Activated CD4-positive, alpha-beta memory T cell treated with anti-CD3 and anti-CD28 coated beads for 36 hours (primary cell): ENCODE measurements at places on chromosomes 12 and 14. TPM values are rescaled to one million over a fixed set of nuclear protein-coding genes. Genes with fewer than 3 reads are reported as not detected.
A peak's percentile ranks its signal among the peaks of the same experiment; 100 is the strongest.

KRT6B gene
- total RNA-seq, result not detected

C12orf60 gene
- 3.3 TPM for total RNA-seq

GRCh38 chr14:29223947-29224346 is 457.4 kb downstream of the FOXG1 start:
- DNase-seq, result no peak

GRCh38 chr14:65019944-65020566 is 33.4 kb downstream of the FNTB start:
- no peak for DNase-seq

- DNase-seq, result no peak
Observed at GRCh38 chr12:120132863-120133385, 16.4 kb upstream of the RAB35 start.

- no peak for DNase-seq
Observed at GRCh38 chr12:116420227-116420880, 138.8 kb upstream of the MAP1LC3B2 start.

GRCh38 chr14:55336162-55336561 is 64.9 kb downstream of the FBXO34 start:
- DNase-seq, result peak; percentile 49

GRCh38 chr14:62079038-62079437 is 316.8 kb downstream of the SNAPC1 start:
- no peak for DNase-seq

- no peak for DNase-seq
Observed at GRCh38 chr12:93167331-93167730, 210.4 kb upstream of the NUDT4 start.

DNA sequence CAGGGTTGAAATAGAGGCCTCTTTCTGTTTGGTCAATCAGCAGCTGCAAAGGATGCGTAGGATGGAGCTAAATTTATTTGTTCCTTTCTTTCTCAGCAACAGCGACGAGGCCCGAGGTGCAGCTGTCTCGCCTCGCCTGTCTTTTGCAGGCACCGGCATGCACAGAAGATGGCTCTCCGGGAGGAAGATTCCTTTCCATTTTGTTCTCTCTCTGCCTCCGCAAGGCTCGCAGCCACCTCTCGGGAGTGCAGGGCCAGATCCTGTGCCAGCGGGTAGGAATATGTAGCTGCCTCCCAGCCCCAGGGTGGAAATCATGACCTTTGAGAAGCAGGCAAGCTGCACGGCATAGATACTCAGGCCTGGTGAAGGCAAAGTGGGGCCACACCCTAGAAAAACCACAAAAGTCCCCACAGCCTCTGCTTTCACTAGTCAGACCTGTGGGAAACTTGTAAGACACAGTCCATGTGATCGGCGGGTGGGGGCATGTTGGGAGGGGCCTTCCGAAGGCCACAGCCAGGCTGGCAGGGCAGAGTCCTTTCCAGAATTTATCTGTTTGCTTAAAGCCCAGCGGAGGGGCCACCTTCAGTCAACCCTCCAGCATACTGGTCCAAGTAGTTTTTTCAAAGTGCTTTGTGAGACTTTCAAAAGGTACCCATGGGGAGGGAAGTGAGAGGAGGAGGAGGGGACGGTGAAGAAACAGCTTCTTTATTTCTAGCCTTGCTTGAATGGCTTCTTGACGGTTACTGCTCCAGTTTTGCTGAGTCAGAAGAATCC is at the start of gene MAP1LC3B2:
TSS of gene MAP1LC3B2 (plus strand) at position 220 of the 774 bp plus-strand sequence. CDS start 16,562 bp downstream, outside the sequence.
- DNase-seq, result peak; percentile 88

DNA sequence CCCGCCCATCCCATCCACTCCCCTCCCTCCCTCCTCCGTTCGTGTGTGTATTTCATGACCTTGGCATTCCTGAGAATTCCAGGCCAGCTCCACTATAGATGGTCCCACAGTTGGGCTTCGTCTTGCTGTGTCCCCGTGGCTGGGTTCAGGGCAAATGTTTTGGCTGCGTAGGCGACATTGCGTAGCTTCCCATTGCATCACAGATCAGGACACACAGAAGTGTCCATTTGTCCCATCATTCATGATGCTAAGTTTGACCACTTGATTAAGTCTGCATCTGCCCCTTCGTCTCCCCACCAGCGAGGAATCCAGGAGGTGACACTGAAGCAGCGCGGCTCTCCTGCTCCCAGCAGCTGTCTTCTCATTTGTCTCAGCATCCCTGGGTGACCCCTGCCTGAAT is 38.6 kb upstream of the MMP17 start:
- no peak for DNase-seq

DNA sequence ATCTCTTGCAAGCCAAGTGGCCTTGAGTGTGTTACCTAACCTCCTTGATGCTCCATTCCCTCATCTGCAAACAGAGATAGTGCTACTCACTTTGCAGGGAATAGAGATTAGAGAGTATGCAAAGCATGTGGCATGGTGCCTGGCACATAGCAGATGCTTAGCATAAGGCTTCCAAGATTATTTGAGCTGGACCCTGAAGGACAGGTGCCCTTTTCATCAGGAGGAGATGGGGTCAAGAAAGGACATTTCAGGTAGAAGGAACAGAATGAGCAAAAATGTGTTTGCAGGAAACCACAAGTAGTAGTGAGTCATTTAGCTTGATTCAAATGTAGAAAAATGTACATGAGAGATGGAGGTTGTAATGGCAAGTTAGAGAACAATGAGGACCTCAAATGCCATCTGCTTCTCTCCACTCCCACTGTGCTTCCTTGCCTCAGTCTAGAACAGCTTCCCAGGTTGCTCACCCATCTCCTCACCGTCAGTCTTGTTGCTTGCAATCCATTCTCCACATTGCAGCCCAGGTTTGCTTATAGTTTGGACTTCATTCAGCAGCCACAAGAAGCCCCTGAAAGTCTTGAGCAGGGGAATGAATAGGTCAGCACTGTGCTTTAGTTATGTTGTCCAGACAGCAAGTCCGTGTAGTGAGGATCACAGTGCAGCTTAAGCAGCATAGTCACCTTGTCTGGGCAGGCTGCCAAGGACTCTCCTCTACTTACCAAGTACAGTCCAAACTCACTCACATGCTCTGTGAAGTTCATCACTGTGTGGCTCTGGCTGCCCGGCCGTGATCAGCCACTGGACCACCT is 536.3 kb upstream of the CCDC196 start:
- DNase-seq, result peak; percentile 73

GRCh38 chr12:38142974-38143373 is 173.6 kb upstream of the ALG10B start:
- DNase-seq, result no peak
